ENCODE measurements at places on chromosomes 11 and 22.

DNA sequence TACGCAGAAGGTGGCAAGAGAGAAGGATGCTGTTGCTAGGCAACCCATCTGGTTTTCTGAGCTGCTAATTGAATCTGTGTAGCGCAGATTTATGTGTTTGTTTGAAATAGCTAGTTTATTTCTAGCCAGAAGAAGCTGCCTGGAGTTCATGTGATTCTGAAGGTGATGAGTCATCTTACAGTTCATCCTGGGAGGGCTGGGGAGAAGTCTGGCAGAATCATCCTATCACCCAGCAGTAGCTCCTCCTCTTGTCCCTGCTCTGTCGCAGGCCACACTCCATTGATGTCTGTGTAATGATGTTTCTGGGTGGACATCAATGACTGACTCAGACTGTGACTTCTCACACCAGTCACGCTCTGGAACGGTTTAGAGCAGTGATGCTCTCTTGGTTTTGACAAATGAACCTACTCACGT, 4.8 kb upstream of the FBXO7 start:
- DNase-seq = no peak

- no peak for DNase-seq
Measured at GRCh38 chr11:106969644-106970355, 48.5 kb downstream of the GUCY1A2 start.

GRCh38 chr22:48640890-48641841, 1186.5 kb downstream of the BRD1 start:
- no peak for DNase-seq

DNA sequence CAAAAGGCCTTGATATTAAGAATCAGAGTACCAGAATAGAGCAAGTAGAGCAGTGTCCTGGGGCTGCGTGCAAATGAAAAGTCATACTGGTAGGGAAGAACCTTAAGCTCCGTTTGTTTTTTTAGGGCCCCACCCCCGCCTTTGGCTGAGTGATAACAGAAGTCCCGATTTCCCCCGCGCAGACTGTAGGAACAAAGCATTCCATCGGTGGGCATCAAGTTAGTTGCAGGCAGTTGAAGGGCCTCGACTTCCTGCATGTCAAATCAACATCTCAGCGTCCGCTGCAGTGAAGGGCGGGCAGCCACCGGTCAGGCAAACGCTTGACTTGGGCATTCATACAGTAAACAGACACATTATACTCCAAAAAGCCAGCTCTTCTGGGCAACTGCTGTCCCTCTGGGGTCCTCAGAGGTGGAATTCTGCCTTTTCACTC, 11.7 kb downstream of the LRP4 start:
- no peak for DNase-seq

GRCh38 chr11:45885274-45885920, at the start of gene MAPK8IP1:
Gene MAPK8IP1, plus strand, starts transcription at chr11:45885651. Its CDS starts 170 bp downstream, at chr11:45885821.
- DNase-seq = peak; percentile 42

DNA sequence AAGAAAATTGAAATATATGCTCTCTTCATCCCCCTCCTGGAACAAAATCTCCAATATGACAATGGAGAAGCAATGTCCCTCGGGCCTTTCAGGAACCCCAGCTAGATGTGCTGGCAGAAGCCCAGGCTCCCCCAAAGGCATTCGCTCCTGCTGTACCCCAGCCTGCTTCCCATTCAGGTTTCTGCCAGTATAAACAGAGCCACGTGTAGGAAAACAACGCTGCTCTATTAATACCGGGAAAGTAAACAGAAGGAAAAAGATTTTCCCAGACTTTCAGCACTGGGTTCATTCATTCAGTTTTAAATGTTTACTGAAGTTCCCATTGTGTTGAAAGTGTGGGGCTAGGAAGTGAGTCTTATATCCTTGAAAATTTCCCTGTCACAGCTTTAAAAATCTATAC, 147.1 kb downstream of the CADM1 start:
- no peak for DNase-seq

DNA sequence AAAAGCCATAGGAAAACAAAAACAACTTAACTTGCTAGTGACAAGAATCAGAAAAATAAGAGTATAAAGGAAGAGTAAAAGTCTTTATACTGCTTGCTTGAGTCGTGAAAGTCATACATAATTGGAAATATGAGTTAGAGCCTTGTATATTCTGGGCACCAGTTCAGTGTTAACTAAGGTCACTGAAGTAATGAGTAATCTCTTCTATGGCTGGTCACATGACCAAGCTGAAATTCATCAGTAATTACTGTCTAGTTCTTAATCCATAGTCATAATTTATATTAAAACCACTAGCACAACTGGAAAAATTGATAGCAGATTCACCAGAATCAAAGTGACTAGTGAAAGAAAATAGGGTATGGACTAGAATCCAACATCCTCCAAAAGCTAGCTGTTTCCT, 84.4 kb upstream of the SLC5A12 start:
- DNase-seq = no peak

DNA sequence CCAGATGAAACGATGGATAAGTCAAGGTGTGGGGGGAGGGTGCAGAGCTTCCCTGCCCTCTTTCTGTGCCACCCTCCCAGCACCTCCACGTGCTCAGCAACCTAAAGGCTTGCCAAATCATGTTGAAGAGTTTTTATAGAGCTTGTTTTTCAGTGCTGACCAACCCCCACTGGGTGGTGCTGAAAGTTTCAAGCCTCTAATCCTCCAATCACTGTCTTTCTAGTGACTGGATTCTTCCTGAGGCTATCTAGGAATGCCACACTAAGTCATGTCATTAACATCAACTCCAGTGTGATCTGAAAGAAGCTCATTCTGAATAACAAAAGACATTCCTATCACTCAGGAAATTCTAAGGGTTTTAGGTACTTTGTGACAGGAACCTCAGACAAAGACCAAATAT, 382.6 kb downstream of the DYNC2H1 start:
- no peak for DNase-seq

GRCh38 chr11:12540075-12540680, 134.0 kb upstream of the TEAD1 start:
- DNase-seq = no peak

DNA sequence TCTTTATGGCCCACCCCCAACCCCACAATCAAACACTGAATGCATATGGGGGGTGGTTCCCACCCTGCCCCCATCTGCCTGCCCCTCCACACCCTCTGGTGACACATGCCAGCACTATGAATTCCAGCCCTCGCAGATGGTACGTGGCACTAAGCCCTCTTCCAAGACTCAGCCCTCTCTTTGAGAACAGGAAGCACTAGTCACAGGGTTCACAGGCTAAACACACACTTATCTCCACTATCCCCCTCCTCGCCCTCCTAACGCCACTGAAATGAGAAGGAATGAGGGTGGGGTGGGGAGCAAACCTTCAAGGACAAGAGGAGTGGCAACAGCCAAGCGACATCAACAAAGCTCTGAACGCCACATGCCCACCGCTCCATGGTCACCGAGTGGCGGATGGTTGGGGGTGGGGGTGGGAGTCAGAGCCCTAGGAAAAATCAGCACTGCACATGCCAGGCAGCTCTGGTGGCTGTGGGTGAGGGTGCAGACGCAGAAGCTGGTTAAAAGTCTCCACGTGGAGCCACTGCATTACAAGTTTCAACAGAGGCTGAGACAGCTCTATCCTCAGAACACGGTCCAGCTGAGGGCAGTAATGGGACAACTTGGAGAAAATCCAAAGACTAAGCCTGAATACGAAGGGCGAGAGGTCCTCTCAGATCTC, 33.6 kb downstream of the TMEM184B start:
- DNase-seq = no peak

- no peak for DNase-seq
Measured at GRCh38 chr11:124467381-124467927, 22.0 kb upstream of the OR8B8 start.

DNA sequence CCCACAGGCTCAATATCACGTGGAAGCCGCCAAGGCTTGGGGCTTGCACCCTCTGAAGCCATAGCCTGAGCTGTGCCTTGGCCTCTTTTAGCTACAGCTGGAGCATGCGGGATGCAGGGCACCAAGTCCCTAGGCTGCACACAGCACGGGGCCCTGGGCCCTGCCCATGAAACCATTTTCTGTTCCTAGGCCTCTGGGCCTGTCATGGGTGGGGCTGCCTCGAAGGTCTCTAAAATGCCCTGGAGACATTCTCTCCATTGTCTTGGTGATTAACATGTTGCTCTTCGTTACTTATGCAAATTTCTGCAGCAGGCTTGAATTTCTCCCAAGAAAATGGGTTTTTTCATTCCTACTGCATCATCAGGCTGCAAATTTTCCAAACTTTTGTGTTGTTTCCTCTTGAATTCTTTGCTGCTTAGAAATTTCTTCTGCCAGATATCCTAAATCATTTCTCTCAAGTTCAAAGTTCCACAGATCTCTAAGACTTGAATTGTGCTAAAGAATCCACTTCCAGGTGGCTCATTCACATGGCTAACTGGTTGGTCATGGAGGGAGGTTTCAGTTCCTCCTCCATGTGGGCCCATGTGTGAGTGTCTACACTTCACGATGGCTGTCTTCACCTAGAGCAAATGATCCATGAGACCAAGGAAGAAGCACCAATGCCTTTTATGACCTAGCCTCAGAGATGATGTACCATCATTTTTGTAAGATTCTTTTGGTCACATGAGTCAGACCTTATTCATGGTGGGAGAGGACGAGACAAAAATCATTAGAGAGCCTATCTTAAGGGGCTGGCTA, 7.4 kb upstream of the CREBZF start:
- no peak for DNase-seq

DNA sequence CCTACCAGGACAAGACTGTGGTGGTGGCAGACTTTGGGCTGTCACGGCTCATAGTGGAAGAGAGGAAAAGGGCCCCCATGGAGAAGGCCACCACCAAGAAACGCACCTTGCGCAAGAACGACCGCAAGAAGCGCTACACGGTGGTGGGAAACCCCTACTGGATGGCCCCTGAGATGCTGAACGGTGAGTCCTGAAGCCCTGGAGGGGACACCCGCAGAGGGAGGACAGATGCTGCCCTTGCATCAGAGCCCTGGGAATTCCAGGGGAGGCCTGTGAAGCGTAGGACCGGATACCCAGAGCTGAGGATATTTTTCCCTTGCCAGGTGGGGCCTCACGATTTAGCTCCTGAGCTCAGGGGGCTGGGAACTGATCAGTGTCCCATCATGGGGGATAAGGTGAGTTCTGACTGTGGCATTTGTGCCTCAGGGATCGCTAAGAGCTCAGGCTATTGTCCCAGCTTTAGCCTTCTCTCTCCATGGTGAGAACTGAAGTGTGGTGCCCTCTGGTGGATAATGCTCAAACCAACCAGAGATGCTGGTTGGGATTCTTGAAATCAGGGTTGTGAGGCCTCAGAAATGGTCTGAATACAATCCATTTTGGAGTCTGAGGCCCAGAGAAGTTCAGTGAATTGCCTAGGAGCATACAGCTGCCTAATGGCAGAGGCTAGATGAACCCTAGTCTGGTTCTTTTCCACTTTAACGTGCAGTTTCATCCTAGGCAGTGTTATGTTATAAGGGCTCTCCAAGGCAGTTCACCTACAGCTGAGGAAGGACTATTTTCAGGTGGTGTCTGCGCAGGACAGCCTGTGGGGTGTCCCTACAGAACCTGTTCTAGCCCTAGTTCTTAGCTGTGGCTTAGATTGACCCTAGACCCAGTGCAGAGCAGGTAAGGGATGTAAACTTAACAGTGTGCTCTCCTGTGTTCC, 19.5 kb downstream of the PIK3IP1 start:
- DNase-seq = peak; percentile 49

DNA sequence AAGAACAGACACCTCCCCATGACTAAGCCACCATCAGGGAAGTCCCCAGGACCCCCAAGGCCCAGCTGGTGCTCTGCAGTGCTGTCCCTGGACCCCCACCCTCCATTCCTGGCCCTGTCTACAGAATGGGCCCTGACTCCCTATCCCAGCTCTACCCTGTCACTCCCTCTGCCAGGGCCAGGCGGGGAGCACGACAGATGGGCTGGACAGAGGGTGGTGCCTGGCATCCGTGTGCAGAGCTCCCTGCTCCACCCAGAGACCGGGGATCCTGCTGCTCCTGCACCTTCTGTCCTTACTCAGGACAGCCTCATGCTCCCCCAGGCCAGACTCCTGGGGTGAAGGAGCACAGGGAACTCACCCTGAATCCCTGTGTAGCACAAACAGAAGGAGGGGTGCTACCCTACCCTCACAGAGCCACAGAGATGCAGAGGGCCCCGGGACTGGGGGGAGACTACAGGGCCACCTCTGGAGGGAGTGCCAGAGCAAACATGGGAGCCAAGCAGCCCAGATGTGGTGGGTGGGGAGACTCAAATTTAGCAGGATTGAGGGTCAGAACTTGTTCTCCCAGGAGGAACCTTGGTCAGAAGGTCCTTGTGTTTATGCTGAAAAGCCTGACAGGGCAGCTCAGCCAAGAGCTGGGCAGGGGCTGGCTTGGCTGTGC, 2.0 kb downstream of the ARVCF start:
- no peak for DNase-seq

DNA sequence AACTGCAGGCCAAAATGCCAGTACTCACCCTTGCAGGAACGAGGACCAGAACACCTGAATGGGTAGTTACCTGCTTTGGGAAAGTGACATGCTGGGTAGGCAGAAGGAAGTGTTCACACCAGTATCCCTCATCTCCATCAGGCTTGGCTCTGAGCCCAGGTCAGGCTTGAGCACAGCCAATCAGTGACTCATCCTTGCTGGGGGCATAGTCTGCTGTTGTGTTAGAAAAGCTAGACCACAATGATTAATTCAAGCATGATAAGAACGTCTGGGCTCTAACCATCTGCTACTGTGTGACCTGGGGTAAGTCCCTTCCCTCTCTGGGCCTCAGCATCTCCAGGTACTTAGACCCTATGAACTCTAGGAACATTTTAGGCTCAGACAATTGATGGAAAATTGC, 450.4 kb downstream of the MIAT start:
- DNase-seq = no peak

DNA sequence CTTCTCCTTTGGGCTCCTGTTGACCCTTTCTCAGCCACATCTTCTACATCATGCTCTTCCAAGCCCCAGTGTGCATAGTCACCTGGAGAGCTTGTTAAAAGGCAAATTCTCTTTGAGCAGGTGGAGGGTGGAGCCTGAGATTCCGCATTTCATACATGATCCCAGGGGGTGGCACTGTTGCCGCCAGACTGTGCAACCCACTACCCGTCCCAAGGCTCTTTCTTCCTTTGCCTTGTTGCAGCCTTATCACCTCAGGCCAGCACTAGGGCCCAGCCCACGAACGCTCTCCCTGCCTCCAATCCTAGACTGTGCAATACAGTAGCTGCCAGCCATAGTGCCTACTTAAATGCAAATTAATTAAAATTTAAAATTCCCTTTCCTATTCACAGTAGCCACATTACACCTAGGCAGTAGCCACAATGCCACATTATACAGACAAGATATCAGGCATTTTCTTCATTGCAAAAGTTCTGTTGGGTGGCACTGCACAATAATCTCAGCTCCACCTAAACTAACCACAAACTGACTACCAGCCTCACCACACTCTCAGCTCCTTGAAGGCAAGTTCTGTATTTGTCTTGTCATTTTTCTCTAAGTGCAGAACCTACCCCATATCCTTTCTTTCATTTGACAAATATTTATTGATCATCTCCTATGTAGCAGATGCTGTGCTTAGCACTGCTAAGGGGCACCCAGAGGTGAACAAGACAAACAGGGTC, 4.6 kb upstream of the KCNJ5 start:
- DNase-seq = no peak

Measured in stimulated activated naive CD4-positive, alpha-beta T cell treated with Interleukin-2 at 50 U/mL for 16 hours (primary cell).